ENCODE measurements at places on chromosomes 5 and 9.

- no peak for DNase-seq
Measured at GRCh38 chr9:19630760-19631159, 158.1 kb downstream of the SLC24A2 start.

- no peak for DNase-seq
Measured at GRCh38 chr5:75362474-75362975, 25.5 kb downstream of the HMGCR start.

- DNase-seq, result no peak
Measured at GRCh38 chr9:134742822-134743535, 101.4 kb downstream of the COL5A1 start.

DNA sequence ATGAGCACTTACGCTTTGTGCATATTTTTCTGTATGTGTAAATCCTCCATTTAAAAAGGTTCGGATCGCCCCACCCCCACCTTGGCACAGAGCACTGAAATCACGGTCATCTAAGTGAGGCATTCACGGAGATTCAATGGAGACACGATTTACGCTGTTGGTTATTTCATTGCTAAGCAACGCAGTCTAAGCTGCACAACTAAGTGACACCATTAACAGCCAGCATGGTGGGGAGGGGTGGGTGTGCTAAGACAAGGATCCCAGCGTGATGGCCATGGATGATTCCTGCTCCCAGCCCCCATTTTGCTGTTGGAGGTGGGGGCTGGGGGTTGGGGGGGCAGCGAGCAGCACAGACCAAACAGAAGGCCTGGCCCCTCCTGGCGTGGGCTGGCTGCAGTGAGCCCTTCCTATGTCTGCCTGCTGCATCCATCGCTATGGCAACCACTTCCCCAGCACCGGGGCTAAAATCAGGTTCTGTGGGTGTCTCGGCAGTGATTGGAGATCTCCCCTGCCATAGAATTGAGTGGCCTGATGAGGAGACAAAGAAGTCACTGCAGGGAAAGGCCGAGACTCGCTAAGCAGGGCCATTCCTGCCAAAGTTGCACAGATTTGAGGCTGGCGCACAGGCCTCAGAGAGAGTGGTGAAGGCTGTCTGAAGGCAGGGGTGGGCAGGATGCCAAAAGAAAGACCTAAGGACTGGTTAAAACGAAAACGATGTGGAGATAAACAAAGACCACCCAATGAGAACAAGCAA is 14.3 kb upstream of the MARCHF6 start:
- DNase-seq, result no peak

- DNase-seq, result no peak
Measured at GRCh38 chr5:22542340-22542739, 310.8 kb downstream of the CDH12 start.
